ENCODE measurements at places on chromosomes 2 and 18.

GRCh38 chr2:1563943-1564891, 151.0 kb downstream of the TPO start:
- no peak for DNase-seq

DNA sequence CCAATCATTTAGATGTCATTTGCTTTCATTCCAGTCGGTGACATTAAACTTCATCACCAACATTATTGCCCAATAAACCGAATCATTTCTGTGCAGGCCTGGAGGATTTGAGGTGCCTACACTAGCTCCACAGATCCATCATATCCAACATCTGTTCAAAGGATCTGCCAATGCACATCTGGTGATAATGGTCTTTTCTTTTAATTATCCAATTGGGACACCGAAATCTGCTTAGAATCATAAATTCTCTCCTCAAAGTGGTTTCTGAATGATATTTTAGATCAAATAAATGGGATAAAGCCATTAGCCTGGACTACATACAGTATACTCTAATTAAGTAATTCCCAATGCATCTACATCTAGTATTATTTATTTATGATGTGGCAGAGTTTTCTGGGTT, 85.6 kb downstream of the ABCA12 start:
- DNase-seq = no peak

GRCh38 chr2:74944987-74945787, 13.3 kb upstream of the POLE4 start:
- DNase-seq = no peak

DNA sequence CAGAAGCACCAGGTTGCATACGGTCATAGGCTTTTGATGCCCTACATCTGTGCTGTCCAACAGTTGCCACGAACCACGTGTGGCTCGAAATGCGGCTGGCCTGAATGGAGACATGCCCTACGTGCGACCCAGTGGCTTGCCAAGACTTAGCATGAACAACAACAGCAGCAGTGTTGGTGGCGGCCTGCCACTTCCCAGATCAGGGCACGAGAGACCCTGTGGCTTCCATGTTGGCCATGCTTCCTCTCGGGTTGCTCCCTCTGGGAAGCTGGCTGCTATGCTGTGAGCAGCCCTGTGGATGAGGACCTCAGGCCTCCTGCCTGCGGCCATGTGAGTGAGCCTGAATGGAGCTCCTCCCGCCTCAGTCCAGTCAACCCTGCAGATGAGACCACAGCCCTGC, 212.3 kb downstream of the HDAC4 start:
- no peak for DNase-seq

DNA sequence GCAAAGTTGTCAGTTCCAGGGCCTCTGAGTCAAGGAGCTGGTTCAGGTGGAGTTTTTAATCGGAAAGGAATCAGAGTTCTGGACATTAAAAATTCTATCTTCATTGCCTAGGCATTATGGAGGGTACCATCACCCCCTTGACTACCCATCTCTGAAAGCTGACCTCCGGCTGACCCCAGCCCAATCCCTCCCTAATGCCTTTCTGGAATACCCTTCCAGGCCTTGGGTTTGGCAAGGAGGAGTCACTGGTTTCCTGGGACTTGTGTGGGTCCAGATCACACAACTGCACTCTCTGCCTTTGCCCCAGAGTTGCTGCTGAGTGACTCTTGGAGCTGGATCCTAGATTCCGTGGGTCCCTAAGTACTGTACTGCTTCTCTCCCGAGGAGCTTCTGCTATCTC, 1.0 kb upstream of the OSR1 start:
- no peak for DNase-seq

- no peak for DNase-seq
These were observed 927.8 kb upstream of the NRXN1 start for GRCh38 chr2:51959696-51960095.

- peak; percentile 50 for DNase-seq
These were observed 794 bp upstream of the CHCHD5 start for GRCh38 chr2:112583497-112584133.

DNA sequence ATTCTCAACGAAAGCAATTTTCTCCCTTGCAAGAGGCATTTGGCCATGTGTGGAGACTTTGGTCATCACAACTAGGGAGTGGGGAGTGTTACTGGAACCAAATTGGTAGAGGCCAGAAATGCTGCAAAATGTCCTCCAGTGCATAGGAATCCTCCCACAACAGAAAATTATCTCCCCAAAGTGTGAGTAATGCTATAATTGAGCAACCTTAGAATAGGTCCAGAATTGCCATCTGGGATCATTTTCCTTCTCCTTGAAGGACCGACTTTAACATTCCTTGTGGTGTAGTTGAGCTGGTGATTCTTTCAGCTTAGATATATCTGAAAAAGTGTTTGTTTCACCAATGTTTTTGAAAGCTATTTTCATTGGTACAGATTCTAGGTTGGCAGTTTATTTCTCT, 111.2 kb upstream of the SMIM21 start:
- no peak for DNase-seq

GRCh38 chr18:41687138-41687537, 267.9 kb upstream of the PIK3C3 start:
- DNase-seq = no peak

GRCh38 chr2:99152199-99152895, 2.4 kb downstream of the TSGA10 start:
- DNase-seq = no peak

GRCh38 chr2:144405321-144405720, 114.6 kb downstream of the ZEB2 start:
- DNase-seq = no peak

- DNase-seq = no peak
These were observed 9.6 kb upstream of the LRP1B start for GRCh38 chr2:142140434-142140845.

DNA sequence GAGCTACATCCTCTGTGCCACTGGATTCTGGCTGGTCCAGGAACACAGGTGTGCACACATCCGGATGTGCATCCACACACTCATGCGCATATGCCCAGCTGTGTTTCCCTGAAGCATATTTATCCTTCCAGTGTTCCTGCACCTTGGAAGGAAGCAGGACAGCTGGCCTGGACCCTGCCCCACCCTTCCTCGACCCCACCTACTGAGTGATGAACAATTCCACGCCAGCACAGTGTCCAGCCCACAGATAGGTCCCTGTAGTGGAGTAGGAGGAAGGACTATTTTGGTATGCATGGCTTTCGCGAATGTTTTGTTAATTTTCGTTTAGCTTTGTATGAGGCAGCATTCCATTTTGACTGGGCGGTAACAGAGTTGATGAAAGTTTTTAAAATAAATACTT, 211.5 kb downstream of the AGAP1 start:
- no peak for DNase-seq

GRCh38 chr2:28036307-28036706, 145.8 kb downstream of the BABAM2 start:
- no peak for DNase-seq

DNA sequence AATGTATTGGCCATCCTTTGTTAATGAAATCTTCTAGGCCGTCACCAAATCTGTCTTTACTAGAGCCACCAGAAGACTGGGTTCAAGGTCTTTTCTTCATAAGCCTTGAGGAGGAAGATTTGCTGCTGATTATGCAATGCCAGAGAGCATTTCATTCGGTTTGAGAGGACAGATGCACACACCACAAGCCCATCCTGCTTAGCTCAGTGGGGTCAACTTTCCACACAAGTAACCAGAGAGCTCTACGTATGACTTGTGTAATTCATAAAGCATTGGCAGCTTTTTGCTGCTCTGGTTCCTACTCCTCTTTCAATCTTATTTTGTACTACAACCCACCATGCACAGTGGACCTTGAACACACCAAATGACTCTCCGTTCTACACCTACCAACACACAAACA, 106.9 kb downstream of the OSR1 start:
- DNase-seq = no peak

GRCh38 chr2:127061375-127062273, 45.3 kb downstream of the BIN1 start:
- no peak for DNase-seq

GRCh38 chr2:795531-796041, 118.4 kb upstream of the TMEM18 start:
- DNase-seq = no peak

DNA sequence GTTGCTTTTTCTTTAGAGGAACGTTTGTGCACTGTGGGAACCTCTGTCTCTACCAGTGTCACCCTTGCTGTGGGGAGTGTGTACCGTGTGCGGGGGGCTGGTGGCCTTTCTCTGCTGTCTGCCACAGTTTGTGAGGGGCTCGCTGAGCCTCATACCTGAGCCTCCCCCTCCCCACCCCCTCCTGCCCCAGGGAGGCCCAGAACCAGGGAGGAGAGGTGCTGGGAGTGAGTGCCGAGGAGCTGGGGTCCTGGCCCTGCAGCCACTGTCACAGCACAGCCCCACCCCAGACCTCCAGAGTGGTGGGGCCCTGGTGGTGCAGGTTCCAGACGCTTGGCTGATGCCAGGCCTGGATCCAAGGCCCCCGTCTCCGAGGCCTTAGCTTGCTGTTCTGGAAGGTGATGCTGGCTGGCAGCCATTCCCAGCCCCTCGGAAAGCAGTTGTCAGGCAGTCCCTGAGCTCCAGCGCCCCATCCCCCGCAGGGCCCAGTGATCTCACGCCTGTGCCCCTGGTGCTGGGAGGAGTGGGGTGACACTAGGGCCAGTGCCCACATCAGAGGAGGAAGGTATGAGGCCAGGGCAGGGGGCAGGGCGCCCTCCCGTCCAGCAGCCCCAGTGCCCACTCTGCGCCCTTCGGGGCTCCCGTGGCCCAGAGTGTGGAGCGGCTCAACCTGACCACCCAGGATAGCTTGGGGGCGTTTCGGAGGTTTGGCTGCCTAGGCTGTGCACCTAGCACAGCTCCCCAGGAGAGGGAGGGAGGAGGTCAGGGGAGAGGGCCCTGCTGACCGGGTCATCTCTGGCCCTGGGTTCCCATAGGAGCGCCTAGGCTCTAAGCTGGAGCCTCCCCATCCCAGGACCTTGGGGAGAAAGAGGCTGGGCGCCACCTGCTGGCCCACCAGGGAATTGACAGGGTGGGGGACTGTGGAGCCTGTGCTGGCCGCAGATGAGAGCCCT, 53.0 kb upstream of the ALPP start:
- DNase-seq = peak; percentile 25

DNA sequence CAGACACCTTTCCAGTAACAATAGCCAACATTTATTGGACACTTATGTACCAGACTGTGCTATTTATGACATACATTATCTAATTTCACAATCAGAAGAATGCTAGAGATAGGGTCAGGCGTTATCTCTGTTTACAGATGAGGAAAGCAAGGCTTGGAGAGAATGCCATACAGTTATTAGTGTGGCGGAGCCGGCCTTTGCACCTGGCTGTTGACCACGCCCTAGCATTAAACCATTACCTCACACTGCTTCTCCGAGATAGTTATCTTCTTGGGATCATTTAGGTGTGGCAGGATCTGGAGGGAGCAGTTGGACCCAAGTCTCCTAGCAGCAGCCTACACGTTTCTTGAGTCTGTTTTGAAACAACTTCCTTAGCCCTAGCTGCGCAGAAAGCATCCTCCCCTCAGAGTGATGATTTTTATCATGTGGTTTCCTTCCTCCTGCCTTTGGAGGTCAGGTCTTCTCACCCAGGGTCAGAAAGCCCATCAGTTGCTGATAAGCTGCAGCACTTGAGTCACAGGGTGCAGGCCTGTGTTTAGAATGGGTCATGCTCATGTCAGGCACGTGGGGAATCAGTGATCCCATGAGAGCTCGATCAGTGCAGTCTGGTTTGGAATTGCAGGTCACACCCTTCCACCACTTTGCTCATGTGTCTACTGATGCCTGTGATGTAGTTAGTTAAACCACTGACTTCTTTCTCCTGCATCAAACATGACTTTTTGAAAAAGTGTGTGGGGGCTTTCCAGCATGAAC, 118.2 kb downstream of the SPTBN1 start:
- peak; percentile 60 for DNase-seq

DNA sequence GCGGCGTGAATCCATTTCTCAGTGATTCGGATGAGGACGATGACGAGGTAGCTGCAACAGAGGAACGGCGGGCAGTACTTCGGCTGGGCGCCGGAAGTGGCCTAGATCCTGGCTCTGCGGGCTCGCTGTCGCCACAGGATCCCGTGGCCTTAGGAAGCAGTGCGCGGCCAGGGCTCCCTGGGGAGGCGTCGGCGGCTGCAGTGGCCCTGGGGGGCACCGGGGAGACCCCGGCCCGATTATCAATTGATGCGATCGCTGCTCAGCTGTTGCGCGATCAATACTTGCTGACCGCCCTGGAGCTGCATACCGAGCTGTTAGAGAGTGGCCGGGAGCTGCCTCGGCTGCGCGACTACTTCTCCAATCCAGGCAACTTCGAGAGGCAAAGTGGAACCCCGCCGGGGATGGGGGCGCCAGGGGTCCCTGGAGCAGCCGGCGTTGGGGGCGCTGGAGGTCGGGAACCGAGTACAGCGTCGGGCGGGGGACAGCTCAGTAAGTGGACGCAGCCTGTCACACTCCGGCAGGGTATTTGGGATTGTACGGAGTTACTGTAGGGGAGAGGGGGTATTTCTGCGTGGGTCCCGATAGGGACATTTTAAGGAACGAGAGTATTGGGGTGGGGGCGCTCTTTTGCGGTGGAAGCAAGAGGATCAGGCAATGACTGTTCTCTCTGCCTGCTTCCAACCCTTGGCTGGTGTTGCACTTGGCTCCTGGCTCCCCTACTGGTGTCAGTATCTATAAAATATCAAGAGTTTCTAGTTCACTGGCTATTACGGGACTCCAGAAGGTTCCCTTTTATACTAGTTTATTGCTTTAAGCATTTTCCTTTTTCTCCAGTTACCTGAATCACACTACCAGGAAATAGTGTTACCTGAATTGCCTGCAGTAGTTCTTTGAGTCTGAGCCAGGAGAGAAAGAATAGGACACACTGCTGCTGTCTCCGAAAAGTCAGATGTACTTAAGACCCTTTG, 772 bp downstream of the RELCH start:
- peak; percentile 13 for DNase-seq

GRCh38 chr2:239581352-239581901, 180.6 kb upstream of the HDAC4 start:
- DNase-seq = no peak

DNA sequence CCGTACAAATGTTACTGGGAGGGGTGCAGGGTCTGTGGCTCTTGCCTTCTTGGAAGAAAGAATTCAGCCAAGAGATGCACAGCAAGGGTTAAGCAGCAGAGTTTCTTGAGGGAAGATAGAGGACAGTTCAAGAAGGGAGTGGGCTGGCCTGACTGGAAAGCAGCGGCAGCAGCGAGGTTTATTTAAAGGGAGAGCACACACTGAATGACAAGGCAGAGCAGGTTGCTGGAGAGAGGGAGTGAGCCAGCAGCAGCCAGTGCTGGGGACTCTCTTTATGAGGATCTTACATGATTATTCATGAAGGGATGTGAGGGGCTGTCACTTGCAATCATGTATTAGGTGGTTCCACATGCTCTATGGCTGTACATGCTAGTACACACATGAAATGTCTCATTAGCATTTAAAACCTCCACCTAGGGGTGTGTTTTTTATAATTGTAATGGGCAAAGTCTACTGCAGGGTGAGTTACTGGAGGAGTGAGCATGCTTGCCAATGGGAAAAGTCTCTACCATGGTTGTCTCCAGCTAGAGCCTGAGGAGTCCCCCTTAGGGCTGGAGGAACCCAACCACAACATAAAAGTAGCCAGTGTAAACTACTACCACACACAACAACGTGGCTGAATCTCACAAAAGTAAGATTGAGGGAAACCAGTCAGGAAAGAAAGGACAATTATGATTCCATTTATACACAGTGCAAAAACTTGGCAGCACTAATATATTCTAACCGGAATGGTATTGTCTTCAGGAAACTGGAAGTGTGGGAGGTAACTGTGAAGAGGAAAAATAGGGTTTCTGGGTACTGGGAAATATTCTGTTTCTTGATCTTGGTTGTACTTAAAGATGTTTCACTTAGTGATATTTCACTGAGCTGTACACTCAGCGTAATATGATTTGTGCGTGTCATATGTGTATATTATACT, 87.6 kb upstream of the FAM110C start:
- no peak for DNase-seq

- DNase-seq = no peak
These were observed 519.7 kb downstream of the PLCL1 start for GRCh38 chr2:198324071-198324470.
